D341Med (cell line): ENCODE measurements at places on chromosomes 7 and 10.

DNA sequence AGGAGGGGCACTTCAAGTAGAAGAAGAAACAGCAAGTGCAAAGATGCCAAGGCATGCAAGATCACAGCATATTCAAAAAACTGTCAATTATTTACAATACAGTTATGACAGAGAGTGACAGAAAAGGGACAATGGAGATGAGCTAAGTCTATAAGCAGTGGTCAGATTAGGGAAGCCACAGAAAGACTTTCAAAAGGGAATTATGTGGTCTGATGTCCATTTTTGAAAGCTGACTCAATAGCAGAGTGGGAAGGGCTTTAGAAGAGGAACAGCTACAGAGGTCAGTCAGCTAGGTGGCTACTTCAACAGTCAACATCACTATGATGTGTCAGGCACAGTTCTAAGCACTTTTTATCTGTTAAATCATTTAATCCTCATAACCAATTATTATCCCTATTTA lies 45.2 kb upstream of the SPOCK2 start:
- no peak for DNase-seq

DNA sequence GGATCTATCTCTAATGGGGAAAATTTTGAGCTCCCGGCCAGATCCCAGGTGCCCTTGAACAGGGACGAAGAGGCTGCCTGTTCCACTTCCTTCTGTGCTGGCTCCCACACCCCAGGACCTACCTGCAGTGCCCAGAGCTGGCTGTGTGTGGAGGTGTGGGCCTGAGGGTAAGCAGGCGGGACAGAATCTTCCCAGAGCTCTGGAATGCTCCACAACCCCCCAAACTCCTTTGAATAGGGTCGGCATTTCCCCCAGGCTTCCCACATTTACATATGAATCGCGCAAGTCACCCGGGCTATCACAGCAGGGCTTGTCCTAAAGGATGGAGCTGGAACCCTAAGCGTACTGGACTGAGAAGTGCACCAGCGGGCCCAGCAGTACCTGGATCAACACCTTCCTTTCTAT lies 95.9 kb downstream of the DNMBP start:
- no peak for DNase-seq

GRCh38 chr10:32298075-32298812 lies 48.7 kb downstream of the EPC1 start:
- no peak for DNase-seq

DNA sequence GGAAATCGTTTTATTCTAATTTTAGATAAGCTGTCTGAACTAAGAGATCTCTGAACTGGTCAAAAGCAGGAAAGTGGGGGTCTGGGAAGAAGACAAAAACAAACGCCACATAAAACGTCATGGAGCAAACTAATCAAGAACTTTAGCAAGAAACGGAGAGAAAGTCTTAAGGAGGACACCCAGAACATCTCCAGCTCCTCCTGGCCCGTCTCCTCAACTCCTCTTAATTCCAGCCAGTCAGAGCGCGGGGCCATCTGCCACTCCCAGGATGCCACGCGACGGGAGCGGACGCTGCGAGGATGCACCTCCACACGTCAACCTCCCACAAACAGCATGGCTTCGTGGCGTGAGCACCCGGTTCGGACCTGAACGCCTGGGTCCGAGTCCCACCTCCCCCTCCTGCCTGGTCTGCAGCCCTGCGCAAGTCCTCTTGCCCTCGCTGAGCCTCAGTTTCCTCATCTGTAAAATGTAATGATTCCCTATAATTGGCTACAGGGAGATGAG lies 598 bp downstream of the MMS19 start:
- DNase-seq, result peak; percentile 80

DNA sequence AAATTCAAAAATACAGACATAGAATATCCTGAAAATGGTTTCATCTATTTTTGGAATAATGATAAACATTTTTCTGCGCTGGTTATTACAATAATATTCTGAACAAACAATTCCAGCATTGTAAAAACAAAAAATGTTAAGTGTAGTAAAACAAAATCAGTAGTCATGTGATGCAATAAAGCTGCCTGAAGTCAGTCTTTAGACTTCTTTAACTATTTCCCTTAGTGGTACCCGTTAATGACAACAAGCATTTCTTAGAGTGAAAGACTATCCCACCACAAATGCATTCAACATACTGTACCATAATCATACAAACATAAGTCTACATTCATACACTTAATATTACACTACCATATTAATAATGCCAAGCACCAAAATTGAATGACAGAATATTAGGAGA lies 1.6 kb downstream of the SKAP2 start:
- DNase-seq, result no peak

DNA sequence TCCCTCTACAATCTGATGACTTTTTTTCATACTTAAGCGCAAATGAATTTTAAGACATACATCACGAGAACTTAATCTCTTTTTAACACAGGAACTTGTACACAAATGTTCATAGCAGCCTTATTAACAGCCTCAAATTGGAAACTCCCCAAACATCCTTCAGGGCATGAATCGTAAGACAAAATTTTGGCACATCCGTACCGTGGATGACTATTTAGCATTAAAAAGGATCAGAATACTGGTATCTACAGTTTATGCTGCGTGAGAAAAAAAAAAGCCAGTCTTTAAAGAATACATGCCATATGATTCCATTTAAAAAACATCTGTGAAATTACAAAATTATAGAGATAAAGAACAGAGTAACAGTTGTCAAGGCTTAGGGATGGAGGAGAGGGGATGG lies 46.8 kb downstream of the PDE1C start:
- no peak for DNase-seq

DNA sequence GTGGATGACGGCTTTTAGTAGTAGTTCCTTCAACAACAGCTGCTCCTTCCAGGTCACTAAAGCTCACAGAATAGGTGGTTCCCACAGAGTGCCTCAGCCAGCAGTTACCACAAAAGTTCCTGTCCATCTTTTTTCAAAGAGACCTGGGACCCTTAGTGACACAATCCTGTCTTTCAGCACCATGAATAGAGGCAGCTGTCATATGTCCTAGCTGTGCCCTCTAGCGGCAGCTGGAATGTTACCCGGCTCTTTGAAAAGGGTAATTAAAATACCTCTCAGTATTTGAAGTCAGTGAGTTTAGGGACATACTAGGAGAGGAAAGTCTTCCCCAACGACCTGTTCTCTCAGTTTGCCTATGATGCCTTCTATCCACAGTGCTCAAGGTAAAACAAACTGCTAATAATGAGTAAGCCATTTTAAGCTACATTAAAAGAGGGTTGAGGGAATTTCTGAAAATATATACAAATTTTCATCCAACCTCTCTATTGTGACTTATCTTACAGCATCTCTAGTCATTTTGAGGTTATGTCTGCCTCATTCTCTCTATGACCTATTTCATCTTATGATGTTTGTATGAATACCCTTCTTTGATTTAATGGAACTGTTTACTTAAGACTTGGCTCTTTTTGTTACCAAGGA lies 290.8 kb downstream of the NXPH1 start:
- DNase-seq, result peak; percentile 75

DNA sequence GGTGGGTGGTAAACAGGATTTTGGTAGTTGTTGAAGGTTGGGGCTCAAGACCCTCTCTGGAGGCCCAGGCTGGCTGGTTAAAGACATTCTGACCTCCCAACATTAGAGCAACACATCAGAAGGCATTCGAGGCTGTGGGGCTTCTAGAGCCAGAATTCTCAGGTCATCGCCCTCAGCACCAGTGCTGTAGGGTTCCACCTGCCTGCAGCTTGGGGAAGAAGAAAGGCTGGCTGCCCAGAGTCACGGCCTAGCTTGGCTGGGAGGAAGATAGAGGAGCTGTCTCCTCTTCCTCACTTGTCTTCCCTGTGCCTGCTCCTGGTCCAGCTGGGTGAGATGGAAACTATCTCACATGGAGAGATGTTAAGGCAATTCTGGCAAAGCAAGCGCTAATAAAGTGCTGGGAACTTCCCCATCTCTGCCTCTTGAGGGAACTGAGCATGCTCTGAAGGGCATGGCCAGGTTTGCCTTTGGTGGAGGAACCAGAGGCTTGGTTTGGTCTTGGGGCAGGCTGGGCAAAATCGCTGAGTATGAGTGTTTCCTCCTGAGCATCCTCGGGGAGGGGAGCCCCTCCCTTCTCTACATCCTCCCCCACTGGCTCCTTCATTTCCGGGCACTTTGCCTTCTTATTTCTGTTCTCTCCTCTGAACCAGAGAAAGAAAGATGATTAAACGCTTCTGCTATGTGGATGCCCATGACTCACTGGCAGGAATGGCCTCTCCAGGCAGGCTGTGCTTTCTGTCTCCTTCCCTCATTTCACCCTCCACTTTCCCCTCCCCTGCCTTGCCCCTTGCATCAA lies 509.0 kb upstream of the PODXL start:
- no peak for DNase-seq

DNA sequence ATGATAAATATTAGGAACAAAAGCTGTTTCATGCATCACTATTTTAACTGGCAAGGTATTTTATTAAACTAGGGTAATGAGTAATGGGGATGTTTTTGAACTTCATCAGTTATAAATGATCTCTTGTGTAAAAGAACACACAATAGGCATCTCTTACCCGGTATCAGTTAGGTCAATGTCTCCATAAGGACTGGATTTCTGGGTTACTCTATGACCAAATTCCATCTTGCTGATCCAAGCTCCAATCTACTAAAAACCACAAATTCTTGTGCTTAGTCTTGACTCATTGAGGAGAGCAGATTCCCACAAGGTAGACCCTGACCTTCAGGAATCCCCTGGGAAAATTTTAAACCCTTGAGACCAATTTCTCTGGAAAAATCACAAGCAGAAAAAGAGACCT lies 1167.7 kb downstream of the XPNPEP1 start:
- no peak for DNase-seq

GRCh38 chr10:44300666-44301649 lies 83.9 kb downstream of the CXCL12 start:
- DNase-seq, result no peak

DNA sequence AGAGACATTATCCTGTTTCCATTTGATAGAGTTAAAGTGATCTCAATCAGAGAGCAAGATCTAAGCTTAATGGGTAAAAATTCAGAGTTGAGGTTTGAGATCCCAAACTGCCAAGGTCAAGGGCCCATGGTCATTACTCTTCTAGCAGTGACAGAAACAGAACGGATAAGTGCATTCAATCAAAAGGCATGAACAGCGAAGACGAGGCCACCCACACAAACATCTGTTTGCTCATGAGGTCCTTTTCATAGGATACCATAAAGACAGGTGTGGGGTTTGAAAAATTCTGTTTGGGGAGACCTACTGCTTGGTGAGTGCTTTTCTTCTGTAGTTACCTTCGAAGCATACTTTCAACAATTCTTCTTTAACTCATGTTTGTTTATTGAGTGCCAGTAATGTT lies 58.3 kb downstream of the SEMA3C start:
- no peak for DNase-seq

DNA sequence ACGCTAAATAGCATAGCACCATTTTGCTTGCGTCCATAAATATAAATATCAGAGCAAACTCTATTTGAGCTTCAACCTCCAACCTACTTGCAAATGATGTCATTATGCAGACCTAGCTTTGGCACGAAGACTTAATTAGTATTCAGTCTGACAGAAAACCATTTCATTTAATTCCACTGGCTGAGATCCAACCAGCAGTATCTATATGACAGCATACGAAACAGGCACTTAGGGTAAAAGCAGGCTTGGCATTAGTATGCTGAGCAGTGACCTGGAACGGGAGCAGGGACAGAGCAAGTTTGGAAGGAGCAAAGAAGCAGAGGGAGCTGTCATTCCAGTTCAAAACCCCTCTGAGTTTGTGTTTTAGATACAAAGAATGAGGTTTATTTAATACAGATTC lies 312.5 kb upstream of the CHRM2 start:
- peak; percentile 57 for DNase-seq

DNA sequence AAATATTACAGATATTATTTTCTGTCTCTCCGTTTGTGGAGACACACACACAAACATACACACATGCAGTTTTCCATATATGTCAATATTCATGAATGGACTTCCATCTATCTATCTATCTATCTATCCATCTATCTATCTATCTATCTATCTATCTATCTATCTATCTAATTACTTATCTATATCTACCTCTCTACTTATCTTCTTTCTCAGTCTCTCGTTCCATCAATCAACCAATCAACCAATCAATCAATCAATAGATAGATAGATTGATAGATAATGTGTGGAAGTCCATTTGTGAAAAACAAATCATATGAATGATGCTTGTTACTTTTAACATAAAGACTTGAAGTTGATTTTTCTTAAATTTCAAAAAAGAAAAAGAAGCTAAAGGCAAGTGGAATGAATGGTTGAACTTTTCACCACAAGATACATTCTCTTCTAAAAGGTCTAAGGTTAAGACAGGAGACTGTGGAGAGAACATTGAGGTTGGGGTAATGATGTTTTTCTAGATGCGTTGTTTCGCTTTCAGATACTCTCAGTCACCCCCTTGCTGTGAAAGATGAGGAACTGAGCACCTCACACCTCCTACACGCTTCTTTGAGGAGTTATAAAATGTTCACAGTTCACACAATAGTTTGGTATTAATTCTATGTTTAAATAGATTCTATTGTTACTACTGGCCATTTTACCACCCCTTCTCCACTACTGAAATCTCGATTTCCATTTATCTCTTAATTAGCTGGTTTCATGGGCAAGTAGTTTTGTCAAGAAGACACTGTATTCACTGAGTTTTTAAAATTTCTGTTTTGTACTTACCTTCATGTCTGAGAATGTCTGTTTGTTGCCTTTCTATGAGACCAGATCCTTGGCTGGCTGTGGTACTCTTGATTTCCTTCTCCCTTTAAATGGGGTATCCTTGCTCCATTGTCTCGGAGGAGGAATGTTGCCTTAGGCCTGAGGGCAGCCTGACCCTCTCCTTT lies 114.1 kb downstream of the EMX2 start:
- DNase-seq, result no peak

DNA sequence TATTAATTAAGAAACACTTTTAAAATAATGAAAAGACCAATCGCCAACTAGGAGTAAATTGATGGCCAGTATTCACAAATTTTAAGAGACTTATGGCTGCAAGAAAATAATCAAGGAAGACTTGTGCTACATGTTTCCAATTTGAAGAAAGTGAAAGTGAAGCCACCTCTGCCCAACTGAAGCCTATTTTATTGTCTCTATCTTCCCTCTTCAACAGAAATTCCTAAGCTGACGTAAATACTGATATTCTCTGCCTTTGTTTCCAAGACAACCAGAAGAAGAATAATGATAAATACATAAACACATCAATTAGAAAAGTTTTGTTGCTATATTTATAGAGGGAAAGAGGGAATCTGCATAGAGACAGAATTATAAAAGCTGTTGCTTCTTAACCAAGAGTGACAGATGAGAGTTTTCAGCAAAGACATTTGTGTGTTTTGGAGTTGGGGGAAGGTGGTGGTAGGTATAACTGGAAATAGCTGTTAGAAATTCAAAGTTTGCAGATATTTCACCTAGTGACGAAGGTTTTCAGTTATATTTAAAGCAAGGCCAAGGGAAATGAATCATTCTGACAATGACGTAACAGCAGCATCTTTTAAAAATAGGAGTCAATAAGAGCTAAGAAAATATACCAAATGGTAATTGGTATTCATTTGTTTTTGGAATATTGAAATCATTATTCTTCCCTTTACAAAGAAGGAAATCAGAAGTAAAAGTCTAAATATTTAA lies 576.6 kb upstream of the SORCS1 start:
- no peak for DNase-seq

- DNase-seq, result no peak
These were observed 217.2 kb downstream of the TWIST1 start for GRCh38 chr7:18900236-18900635.
